ENCODE measurements at places on chromosomes 7 and 10. TPM values are rescaled to one million over a fixed set of nuclear protein-coding genes. Genes with fewer than 3 reads are reported as not detected.

Gene DGKB
- total RNA-seq = 0.08 TPM

Gene TRIM74
- total RNA-seq = not detected

Gene LDB3
- total RNA-seq = 0.56 TPM

Gene DNAJC12
- 0.16 TPM for total RNA-seq

Gene SLC25A28
- total RNA-seq = 35.8 TPM

Gene HYAL4
- not detected for total RNA-seq

Gene CDNF
- total RNA-seq = 1.2 TPM

Gene PLEKHS1
- 1.0 TPM for total RNA-seq

Gene SAP25
- 0.32 TPM for total RNA-seq

Gene PRTFDC1
- 2.1 TPM for total RNA-seq

Gene ACTL6B
- not detected for total RNA-seq

Gene RARRES2
- total RNA-seq = 7.5 TPM

Gene HIPK2
- total RNA-seq = 39.5 TPM

Gene SEMA4G
- total RNA-seq = 0.96 TPM

Gene LLCFC1
- total RNA-seq = not detected

Gene AKR1D1
- total RNA-seq = not detected

Gene SFTPA1
- 0.32 TPM for total RNA-seq

Gene PALD1
- total RNA-seq = 4.6 TPM

Gene GRM8
- total RNA-seq = not detected

Gene GOLGA7B
- total RNA-seq = 1.4 TPM

Gene YKT6
- 65.2 TPM for total RNA-seq

Gene HOXA1
- 3.2 TPM for total RNA-seq

Gene PIP
- total RNA-seq = 0.56 TPM

Gene SAMD9L
- total RNA-seq = 4.6 TPM

Gene ZNF804B
- not detected for total RNA-seq

Gene GFRA1
- total RNA-seq = 0.56 TPM

Gene GDF2
- total RNA-seq = not detected

Gene ASB4
- not detected for total RNA-seq

Gene SLC18A3
- total RNA-seq = not detected

Gene MYOF
- total RNA-seq = 134 TPM

Data from esophagus mucosa (tissue), 1 donor.